ENCODE measurements at places on chromosomes 1 and 21.

GRCh38 chr1:89978755-89979154 lies 16.2 kb upstream of the ZNF326 start:
- DNase-seq = no peak

- no peak for DNase-seq
Measured at GRCh38 chr21:14877581-14878228, 187.1 kb downstream of the NRIP1 start.

- DNase-seq = no peak
Measured at GRCh38 chr1:236663934-236664333, 22.4 kb upstream of the ACTN2 start.

DNA sequence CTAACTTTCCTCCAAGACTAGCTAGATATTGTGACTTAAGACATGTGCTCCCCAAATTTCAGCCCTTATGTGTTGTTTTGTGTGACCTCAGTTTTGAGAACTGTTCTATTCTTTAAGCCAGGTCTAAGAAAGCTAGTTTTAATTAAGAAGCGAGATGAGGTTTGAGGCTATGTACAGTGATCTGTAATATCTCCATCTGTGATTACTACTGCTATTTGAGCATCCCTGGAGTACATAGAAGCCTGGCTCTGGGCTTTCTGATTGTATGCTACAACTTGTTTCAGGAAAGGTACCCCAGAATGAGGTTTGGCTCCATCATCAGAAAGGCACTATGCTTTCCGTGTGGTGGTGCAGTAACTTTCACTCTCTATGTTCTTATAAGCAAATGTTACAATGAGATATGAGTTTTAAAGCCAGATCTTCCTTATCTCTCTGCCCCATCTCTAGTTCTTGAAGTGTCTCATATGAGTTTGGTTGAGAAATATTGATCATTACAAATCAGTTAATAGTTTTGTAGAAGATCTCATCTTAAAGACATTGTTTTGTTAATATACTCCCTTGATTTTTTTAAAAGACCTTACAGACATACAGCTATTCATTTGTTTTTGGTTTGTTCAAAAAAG lies 605 bp downstream of the RGS4 start:
- no peak for DNase-seq

DNA sequence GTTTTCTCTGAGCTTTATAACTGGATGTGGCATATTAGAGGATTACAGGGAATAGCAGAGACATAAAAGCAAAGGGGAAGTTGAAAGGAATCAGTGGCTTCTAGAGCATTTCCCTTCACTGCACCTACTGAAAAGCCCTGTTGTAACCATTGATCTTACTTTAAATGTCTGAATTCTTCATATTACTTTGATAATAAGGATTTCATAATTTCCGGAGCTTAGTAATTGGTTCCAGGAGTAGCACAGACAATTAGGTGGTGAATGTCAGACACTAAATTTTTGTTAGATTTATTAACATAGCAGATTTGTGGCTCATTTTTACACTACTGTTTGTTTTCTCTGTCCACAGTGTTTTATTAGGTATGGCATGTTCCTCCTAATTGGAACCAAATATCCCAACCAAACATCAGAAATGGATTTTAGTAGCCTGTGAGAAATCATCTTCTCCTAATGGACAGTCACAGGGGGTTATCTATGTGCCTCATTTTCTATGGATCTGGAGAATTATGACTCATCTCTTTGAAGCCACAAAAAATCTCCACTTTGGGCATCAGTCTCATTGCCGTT lies 100.5 kb downstream of the GIPC2 start:
- no peak for DNase-seq

GRCh38 chr1:221394011-221394544 lies 347.8 kb downstream of the DUSP10 start:
- DNase-seq = no peak

GRCh38 chr1:15740924-15741850 lies 1.1 kb upstream of the TMEM82 start:
- peak; percentile 76 for DNase-seq

DNA sequence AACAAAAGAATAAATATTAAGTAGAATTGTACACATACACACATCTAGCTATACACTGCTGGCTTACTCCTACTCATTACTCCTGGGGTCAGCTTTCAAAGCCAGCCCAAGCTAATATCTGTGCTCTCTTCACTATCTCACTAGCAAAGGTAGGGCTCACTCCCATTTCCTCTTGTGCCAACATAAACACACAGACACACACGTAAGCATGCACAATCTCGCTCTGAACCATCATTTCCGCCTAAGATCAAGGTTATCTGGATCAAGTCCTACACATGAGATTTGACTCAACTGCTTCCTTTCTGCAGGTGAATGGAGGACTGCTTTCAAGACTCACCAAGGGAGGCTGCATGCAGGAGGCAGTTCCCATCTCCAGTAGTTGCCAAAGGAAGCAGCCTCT lies 28.8 kb upstream of the MTMR11 start:
- DNase-seq = no peak

GRCh38 chr1:97013941-97014340 lies 292.4 kb downstream of the PTBP2 start:
- DNase-seq = no peak

GRCh38 chr1:88976235-88976634 lies 16.2 kb downstream of the KYAT3 start:
- no peak for DNase-seq
